ENCODE measurements at places on chromosomes 3 and 15.

GRCh38 chr3:168260859-168261258 is 165.1 kb upstream of the GOLIM4 start:
- no peak for DNase-seq

DNA sequence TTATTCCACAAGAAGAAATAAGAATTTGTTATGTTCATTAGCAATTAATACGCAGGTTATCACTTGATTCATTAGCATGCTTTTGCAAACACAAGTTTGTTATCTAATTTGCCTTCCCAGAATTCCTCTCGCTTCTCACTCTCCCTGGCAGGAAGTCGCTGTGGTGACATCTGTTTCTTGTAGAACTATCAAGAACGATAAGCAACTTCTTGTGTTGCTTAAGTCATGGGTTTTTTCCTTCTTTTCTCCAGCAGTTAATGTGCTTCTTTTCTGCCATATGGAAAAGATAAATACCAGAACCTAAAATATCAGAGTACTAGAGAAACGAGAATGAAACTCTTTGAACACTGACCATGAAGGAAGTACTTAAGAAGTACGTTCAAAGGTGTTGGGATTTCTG is 99.8 kb upstream of the CHMP2B start:
- no peak for DNase-seq

DNA sequence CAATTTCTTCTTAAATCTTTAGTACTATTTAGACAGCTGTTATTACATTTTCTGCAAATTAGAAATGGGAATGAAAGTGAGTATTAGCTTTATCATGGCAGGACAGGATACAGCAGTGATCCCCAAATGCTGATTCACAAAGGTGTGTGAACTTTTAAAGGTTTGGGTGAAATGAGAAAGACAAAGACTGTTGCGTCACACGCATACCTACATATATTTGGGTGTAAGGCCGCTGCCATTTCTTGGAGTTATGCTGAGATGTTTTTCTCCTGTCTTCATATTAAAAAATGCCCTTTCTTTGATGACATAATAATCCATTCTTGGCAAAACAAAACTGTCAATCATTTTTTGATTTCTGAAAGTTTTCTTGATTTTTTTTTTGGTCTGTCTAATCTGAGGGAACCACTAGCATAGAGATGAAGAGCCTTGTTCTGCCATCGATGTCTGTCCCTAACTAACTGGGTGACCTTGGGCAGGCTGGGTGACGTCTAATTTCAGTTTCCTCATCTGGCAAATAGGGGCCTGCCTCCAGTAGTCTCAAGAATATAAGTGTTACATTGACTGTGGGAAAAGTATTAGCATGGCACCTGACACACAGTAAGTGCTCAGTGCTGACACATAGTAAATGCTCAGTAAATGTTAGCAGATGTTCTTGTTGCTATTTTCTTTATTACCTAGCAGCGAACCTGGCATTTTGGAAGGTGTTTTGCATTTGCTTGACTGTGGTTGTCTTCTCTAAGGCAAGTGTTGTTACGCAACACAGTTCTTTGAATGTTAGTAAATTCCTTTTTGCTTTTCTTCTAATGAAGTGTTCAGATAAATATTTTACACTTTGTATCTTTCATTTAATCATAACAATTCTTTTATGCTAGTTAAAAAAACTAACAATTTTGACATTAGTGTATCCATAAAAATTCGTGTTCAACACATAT is 5.0 kb downstream of the MITF start:
- DNase-seq = no peak

DNA sequence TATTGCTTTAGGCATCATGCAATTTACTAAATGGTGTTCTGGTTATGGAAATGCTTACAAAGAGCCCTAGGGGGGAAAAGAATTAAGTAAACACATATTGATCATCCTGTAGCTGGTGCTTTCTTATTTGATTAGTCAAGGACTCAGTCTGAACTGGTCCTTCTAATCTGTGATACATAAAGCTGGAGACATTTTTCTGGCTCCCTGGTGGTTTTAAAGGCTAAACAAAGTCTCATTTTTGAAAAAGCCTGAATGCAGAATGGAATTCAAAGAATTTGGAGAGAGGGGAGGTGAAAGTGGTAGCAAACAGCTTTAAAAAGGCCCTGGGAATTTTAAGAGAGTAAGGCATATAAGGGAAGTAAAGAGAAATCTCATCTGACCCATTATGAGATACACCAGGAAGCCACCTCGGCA is 149.7 kb downstream of the RBMS3 start:
- DNase-seq = no peak

DNA sequence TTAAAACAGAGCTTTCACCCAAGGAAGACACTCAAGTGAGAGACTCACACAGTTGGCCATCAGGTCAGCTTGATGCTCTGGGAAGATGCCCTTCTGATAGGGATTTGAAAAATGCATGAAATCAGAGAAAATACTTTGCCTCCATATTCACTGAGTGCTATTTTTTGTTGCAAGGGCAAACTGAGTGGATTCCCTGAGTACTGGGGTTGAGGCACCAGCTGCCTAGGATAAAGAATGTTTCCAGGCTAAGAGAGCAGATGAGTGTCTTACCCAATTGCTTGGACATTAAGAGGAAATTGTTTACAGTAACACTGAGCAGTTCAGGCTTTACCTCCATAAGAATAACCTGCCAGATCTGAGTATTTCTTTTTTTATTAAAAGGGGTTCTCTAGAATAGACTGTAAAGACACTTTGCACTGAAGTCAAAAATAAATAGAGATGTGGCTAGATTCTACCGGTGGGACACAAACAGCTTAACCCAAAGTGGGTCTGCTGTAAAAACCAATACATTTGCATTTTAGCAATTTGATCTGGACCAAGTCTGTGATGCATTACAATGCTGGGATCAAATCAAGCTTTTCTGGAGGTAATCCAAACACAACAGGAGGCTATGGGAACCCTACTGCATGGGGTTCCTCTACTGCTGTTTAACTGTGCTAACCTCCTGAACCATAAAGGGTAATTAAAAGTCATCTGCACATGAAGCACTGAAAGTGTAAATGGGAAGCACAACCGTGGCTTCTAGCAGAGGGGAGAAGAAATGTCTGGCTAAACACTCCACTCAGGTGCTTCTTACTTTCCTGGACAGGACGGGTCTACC is 238.8 kb upstream of the WNT5A start:
- DNase-seq = no peak

DNA sequence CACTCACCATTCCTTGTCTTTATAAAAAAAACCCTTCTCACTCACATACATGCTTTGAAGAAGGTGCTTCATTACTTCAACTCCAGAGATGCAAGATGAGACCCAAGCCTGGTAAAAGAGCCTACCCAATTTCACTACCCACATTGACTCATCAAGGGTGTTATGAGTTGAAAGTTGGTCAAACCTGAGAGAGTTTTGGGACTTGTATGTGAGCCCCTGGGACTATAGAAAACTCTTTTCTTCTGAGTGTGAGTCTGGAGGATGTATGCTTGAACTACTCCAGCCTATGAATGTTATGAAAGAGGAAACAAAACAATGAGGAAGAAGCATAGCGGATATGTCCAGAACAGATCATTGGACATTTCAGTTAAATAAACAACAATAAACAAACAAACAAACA is 106.5 kb upstream of the SATB1 start:
- no peak for DNase-seq

DNA sequence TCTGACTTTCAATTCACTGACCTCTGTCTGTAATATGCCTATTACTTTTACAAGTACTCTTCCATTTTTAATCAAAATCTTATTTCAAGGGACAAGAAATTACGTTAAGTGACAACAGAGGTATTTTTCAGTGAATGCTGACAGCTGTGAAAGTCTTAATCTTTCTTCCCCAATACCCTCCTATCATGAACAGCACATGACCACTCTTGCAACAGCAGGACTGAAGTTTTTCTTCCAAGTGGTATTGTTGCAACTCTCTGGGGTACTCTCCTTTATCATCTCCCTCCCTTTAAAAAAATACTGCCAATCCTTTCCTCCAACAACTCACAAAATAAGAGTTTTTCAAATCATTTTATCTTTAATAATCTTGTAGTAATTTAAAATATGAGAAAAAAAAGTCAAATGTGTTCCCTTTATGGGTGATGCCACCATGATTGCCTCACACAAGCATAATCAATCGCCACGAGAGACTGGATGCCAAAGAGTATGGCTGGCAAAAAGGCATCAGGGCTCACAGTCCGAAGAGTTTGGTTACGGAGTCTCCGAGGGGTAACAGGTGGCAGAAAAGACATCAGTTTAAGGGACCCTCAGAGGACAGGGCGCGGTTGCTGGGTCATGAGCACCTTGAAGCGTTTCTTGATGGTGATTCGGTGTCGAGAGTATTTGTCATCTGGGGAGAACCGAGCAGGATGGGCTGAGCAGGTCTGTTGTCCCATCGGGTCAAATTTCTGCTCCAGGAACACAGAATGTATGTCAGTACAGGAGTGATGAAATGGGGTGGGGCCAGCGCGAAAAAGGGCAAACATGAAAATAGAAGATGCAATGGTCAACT is 1.3 kb downstream of the NOP10 start:
- no peak for DNase-seq

DNA sequence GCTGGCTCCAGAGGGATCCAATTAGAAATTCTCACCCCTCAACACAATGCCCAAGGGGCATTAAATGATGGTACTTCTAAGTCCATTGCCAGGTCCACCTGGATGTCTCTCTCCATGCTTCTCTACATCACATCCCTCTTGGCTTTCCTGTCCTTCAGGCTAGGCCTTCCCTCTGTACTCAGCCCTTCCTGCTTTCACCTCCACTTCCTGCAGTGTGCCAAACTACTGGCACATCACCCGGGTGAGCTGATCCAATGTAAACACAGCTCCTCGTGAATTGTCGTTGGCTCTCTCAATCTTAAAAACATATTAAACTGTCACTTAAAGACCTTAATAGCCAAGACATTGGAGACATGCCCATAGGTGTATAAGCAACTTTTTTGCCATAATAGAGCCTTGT is 4.0 kb downstream of the LMCD1 start:
- no peak for DNase-seq

DNA sequence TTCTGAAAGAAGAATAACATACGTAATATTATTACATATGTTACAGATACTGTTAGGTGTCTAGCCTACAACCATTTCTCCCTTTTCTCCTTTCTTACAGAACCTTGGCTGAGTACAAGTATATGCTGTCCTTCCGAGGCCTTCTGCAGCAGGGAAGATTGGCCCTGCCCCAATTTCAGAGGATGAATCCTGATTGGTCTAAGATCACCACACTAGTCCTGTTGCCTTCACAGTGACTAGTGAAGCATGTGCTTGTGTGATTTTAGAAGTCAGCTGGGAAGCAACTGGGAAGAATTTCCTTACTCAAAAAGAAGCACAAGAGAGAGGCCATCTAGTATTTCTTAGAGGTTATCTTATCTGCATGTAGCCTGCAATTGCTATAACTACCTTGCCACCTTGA is 30.6 kb upstream of the MECOM start:
- no peak for DNase-seq

DNA sequence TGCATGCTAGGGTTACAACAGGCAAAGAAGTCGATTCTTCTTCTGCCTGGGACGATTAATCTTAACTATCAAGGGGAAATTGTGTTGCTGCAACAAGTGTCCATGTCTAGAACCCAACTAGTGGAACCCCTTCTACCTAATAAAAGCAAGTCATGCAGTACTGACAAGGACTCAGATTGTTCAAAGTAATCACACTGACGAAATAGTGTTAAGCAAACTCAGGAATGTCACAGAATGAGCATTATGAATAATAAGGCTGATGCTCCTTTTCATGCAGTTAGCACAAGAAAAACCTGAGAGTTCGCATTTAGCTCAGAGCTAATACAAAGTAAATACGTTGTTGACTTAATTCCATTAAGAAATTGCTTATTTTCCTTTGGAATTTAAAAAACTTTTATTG is 47.5 kb upstream of the TRIM42 start:
- no peak for DNase-seq

- no peak for DNase-seq
Observed at GRCh38 chr3:188229177-188229576, 75.2 kb downstream of the LPP start.

- no peak for DNase-seq
Observed at GRCh38 chr3:129687586-129688125, 81.2 kb upstream of the PLXND1 start.

GRCh38 chr3:123137001-123137400 is 64.7 kb upstream of the SEC22A start:
- DNase-seq = no peak

DNA sequence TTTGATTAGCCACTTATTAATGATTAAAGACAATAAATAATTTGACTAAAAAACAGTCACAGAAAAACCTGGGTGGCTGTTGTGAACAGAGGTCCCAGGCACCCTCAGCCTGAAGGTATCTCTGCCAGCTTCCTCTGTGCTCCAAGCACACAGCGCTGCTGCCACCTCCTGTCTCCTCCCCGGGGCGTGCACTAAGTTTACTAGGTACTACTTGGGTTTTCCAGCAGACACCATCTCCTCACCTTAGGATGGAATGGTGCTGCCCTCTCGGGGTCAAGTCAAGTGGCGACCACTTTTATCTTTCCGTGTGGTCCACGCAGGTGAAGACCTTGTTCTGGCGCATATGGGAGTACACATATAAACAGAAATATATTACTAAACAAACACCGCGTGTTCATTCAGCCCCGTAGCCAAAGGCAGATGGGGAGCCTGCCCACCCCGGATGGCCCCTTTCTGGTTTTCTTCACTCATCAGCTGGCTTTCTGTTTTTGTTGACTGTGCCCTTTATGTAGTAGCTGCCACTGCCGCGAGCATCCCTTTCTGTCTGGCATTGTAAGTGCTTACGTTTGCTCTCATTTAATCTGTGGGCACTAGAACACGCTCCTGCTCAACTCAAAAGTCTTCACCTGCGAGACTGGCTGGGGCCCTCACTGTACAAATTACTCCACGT is 128.0 kb downstream of the LRIG1 start:
- no peak for DNase-seq

DNA sequence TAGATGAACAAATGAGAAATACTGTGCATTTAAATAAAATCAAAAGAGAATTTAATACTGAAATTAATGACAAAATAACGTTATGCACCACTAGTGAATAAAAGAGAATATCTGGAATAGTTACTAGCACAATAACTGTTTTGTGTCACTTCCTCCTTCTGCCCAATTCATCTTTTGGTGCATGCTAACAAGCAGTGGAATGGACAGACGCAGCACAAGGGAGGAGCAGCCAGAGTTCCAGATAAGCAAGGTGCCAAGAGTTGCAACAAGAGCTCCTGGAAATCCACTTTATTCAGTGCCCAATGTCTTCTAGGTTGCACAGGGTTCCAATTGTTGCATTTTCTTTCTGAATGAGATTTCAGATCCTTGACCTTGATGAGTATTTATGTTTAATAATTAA is 66.5 kb upstream of the PLXND1 start:
- no peak for DNase-seq

DNA sequence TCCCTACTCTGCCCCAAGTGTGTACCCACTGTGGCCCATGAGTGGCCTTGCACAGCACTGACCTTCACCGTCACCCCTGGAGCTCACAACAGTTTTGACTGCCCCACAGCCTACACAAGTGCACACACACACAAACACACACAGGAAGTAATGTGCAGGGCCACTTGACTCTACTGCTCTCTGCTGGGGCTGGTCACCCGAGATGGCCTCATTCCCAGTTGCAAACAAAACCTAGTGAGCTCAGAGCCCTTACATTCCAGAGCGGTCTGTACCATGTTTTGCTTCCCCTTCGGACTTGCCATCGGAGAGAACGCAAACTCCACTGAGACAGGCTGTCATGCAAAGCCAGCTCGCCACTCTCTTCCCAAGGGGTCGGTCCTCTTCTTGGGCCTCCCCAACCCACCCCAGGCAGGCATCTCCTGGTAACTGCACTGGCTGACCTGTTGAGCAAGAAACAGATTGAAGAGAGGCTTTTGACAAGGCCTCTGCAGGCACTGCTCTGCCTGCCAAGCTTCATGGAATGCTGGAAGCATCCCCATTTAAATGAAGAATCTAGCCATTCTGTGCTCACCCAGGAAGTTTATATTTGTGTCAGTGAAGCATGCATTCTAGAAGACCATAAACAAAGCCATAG is 232.0 kb upstream of the IGF1R start:
- DNase-seq = no peak
